T-cell (primary cell): ENCODE measurements at places on chromosomes 7 and 10. TPM values are rescaled to one million over a fixed set of nuclear protein-coding genes. Genes with fewer than 3 reads are reported as not detected.

Gene GRM8
- not detected for total RNA-seq

Gene TMEM26
- not detected for total RNA-seq

GRCh38 chr10:32956365-32957197 is 1.4 kb downstream of the ITGB1 start:
- no peak for DNase-seq

GRCh38 chr10:15742836-15743235 is 23.1 kb upstream of the ITGA8 start:
- no peak for DNase-seq

DNA sequence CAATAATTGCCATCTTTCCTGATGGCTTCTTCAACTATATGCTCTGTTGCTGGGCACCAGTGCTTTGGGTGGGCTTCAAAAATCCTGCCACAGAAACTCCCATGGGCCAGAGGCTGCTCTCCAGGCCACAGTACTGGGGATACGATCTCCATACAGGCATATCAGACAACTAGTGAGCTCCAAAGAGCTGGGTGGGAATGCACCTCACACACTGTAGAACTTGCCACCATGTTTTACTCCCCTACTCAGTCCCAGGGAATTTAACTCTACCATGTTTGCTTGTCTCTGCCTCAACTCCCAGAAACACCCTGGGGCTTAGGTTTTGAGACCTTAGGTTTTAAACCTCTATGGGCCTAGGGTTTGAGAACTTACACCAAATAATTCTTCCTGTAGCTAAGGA is 20.5 kb upstream of the TRUB1 start:
- no peak for DNase-seq

DNA sequence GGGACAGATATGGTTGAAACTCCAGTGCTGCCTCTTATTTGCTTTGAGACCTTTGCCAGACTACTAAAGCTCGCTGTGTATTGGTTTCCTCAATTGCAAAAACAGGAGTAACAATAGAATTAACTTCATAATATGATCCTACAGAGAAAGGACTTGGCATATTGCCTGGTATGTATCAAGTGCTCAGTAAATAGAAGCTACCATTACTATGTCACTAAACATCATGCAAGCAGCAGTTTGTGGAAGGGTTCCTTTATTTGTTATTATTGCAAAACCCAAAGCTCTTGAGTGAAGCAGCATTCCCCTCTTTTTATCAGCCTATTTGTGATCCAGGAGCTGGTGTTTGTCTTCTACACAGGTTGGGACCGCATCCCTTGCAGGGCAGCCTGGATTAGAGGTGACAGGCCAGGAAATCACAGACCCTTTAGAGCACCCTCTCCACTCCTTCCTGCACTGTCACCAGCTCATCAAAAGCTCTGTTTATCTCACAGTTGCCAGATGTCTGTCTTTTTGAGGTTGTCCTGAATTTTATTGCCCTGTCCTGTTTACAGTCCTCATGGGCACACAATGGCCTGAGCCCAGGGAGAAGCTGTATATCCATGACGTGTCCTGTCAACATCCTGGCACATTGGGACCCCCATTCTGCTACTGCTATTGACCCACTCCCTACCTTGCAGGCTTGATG is 121.5 kb downstream of the SNX10 start:
- no peak for DNase-seq
